Natural killer cell treated with Interleukin-12 subunit alpha and Interleukin-12 subunit beta and Interleukin-15 and Interleukin-18, amount 100 ng/mL, for 72 hours (primary cell): ENCODE measurements at places on chromosomes 1 and 21. TPM values are rescaled to one million over a fixed set of nuclear protein-coding genes. Genes with fewer than 3 reads are reported as not detected.

EFNA1 gene
- total RNA-seq: not detected

B4GALT2 gene
- total RNA-seq: 48.6 TPM

TTC34 gene
- total RNA-seq: 0.40 TPM

RBM11 gene
- not detected for total RNA-seq

COL18A1 gene
- 0.31 TPM for total RNA-seq

TAGLN2 gene
- 375 TPM for total RNA-seq

LEMD1 gene
- total RNA-seq: not detected

PTGER3 gene
- total RNA-seq: 158 TPM

INTS3 gene
- total RNA-seq: 42.1 TPM

NOTCH2NLA gene
- total RNA-seq: 45.2 TPM

UMODL1 gene
- not detected for total RNA-seq

LCE1B gene
- total RNA-seq: not detected

- peaks cover 11% of the 10 kb centered on the region for H3K27me3 ChIP-seq
- no peaks in the 10 kb centered on the region for H3K4me1 ChIP-seq
- no peak overlapping the region for H3K4me3 ChIP-seq
- H3K36me3 ChIP-seq: no peaks in the 10 kb centered on the region
- no peak overlapping the region for H3K27ac ChIP-seq
- no peak for DNase-seq
These were observed 12.4 kb downstream of the KCNA10 start for GRCh38 chr1:110506541-110506940.

DNA sequence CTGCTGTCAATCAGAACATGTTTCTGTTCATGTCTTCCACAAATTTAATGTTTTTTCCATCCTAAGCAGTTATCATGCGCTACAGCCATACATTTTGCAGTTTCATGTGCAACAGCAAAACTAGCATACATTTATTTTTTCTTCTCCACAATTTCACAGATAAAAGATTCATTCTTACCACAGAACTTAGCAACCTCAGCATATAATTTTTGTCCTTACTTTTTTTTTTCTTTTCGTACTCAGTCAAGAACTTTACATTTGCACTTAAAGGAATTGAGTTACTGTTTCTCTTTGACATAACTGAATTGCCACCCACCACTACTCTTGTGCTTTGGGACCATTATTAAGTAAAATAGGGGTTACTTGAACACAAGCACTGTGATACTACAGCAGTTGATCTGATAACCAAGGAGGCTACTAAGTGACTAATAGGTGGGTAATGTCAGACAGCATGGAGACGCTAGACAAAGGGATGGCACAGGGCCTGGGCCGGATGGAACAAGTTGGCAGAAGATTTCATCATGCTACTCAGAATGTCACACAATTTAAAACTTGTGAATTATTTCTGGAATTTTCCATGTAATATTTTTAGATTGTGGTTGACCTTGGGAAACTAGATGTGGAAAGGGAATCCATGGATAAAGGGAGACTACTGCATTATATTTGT lies 50.2 kb upstream of the LHX8 start:
- no peak overlapping the region for H3K4me3 ChIP-seq
- H3K27ac ChIP-seq: no peak overlapping the region
- H3K4me1 ChIP-seq: no peaks in the 10 kb centered on the region
- DNase-seq: no peak
- H3K27me3 ChIP-seq: no peaks in the 10 kb centered on the region

DNA sequence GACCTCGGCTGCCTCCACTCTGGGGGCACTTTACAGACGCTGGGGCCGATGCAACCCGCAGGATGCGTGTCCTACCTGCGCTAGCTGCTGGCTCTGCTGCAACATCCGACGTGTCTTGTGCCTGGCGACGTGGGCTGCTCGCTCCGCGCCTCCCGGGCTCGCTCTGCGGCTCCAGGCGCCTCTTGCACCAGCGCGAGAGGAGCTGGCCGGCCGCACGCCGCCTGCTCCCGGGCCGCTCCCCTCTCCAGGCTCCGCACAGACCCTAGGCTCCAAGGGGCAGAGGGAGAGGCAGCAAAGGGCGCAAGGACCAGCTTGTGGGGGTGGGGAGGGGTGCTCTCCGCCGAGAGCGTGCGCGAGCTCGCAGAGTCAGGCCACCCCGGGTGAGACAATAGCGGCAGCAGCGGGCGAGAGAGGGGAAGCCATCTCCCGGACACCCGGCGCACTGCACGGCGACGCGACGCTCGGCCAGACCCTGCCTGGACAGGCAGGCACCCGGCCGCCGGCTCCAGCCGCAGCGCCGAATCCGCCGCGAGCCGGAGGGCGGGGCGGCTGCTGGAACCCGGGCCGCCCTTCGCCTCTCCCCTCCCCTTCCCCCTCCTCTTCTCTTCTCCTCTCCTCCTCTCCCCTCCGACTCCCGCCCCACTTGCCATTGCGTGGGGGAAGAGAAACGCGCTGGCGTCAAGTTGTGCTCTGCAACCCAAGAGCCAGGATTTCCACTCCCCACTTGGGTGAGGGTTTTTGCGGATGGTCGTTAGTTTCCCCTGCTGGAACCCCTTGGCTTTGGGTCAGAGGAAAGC lies at the start of gene PIK3C2B:
TSS of gene PIK3C2B (minus strand) at position 525 of the 797 bp plus-strand sequence. CDS start 25,003 bp downstream, outside the sequence.
- H3K4me1 ChIP-seq: peaks cover 45% of the 10 kb centered on the region
- peak; percentile 84 for DNase-seq
- H3K27ac ChIP-seq: peak within 1 kb of the TSS; percentile 80

- H3K36me3 ChIP-seq: peaks cover 4% of the 10 kb centered on the region
- H3K27me3 ChIP-seq: peaks cover 4% of the 10 kb centered on the region
- no peak overlapping the region for H3K27ac ChIP-seq
- H3K4me3 ChIP-seq: no peak overlapping the region
These were observed 242.6 kb upstream of the C1orf105 start for GRCh38 chr1:172177849-172178248.

DNA sequence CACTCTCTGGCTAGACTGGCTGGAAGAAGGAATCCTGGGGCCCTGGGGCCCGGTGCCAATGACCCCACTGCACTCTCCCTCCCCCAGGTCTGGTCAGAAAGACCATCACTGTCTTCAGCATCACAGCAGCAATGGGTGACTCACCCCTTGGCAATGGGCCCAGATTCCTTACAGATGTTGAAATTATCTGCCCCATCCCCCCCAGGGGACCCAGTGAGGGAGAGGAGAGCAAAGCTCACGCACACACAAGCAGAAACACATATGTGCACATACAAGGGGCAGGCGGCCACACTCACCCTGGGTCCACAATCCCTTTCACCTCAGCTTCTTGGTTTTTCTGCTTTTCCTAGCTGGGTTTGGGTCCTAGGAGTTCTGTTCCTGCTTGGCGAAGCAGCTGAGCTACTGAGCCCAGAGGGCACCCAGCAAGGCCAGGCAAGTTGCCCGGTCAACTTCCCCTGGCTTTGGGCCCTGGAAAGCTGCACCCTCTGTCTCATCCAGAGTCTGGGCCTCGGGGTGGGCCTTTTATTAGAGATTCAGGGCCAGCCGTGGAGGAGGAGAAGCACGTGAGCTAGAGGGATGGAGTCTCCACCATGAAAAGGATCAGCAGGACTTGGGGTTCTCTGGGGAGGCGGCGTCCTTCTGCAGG lies 2.6 kb downstream of the COL16A1 start:
- H3K27me3 ChIP-seq: no peaks in the 10 kb centered on the region
- H3K4me1 ChIP-seq: peaks cover 64% of the 10 kb centered on the region
- no peaks in the 10 kb centered on the region for H3K36me3 ChIP-seq
- peak overlapping the region; percentile 48 for H3K27ac ChIP-seq
- no peak overlapping the region for H3K4me3 ChIP-seq
- DNase-seq: no peak

DNA sequence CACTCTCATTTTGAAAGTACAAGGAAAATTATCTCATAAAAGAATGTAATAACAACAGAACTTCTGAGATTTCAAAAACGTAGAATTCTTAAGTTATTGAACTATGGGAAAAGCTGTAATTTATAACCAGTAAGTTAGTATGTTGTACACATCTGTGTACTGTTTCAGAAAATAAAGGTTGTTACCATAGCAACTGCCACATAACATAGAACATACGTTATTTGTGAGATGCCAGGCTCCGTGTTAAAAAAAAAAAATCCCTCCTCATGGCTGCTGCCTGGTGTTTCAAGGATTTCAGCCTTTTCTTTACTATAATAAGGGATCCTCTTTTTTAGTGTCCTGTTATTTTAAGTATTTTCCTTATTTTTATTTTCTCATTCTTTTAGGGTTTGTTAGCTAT lies 79.5 kb downstream of the RWDD3 start:
- no peaks in the 10 kb centered on the region for H3K4me1 ChIP-seq
- no peak overlapping the region for H3K27ac ChIP-seq
- no peak overlapping the region for H3K4me3 ChIP-seq
- H3K36me3 ChIP-seq: no peaks in the 10 kb centered on the region
- no peaks in the 10 kb centered on the region for H3K27me3 ChIP-seq

- H3K4me3 ChIP-seq: no peak overlapping the region
- no peaks in the 10 kb centered on the region for H3K36me3 ChIP-seq
- no peak overlapping the region for H3K27ac ChIP-seq
- DNase-seq: no peak
- no peaks in the 10 kb centered on the region for H3K4me1 ChIP-seq
These were observed 20.2 kb upstream of the ROR1 start for GRCh38 chr1:63753591-63753990.

- peak overlapping the region; percentile 82 for H3K4me3 ChIP-seq
- H3K27me3 ChIP-seq: no peaks in the 10 kb centered on the region
- no peak for DNase-seq
- H3K36me3 ChIP-seq: no peaks in the 10 kb centered on the region
- peaks cover 16% of the 10 kb centered on the region for H3K4me1 ChIP-seq
- peak overlapping the region; percentile 94 for H3K27ac ChIP-seq
These were observed 956 bp downstream of the CPLANE2 start for GRCh38 chr1:16235944-16236510.

DNA sequence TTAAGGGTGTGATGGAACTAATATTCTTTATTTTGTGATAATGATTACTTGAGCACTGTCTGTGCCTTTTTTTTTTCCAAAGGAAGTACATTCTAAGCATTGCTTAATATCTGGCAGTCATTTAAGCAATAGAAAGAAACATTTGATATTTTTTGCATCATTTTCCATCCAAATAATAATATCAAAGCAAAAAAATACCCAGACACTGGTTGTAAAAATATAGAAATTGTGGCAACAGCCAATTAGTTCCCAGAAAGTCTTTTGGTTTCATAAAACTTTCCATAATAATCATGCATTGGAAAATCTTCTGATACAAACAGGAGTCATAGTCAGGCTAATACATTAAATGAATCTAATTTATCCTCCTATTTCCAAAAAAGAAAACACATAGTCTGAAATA lies 629.3 kb upstream of the ADAMTS5 start:
- no peaks in the 10 kb centered on the region for H3K4me1 ChIP-seq
- no peaks in the 10 kb centered on the region for H3K27me3 ChIP-seq
- no peak overlapping the region for H3K27ac ChIP-seq
- DNase-seq: no peak
- H3K36me3 ChIP-seq: peaks cover 5% of the 10 kb centered on the region

DNA sequence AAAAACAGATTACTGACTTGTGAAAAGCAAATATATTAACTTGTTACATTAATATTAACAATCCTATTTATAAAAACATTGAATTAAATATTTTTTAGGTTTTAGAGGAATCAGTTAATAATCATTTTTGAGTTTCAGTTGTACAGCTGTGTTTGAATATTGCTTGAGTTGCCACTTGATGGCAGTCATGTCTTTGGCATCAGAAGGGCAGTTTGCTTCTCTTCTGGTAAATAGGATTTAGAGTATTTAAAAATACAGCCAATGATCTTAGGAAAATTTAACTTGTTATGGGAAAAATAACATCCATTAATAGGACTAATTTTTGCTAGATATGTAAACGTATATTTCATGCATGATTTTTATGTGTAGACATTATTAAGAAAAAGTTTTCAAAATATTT lies 234.1 kb downstream of the NCAM2 start:
- no peaks in the 10 kb centered on the region for H3K27me3 ChIP-seq
- H3K36me3 ChIP-seq: no peaks in the 10 kb centered on the region
- no peak overlapping the region for H3K27ac ChIP-seq
- no peak overlapping the region for H3K4me3 ChIP-seq

DNA sequence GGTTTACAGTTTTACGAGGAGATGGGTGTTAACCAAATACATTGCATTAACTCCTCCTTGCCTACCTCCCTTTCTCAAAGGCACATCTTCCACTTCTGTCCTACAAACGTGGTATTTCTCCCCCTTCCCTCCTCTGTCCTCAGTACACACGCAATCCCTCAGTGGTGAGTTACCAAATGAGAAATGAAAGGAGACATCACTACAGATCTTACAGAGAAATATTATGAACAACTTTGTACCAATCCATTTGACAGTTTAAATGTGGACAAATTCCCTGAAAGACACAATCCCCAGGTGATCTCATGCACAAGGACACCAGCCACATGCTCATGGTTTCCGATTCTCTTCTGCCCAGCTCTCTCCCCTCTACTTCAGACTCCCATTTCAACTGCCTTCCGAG lies 6.4 kb downstream of the LACTBL1 start:
- H3K4me1 ChIP-seq: no peaks in the 10 kb centered on the region
- H3K4me3 ChIP-seq: no peak overlapping the region
- no peak overlapping the region for H3K27ac ChIP-seq
- H3K36me3 ChIP-seq: no peaks in the 10 kb centered on the region
- peaks cover 28% of the 10 kb centered on the region for H3K27me3 ChIP-seq

- no peak overlapping the region for H3K4me3 ChIP-seq
- H3K4me1 ChIP-seq: no peaks in the 10 kb centered on the region
- H3K27me3 ChIP-seq: peaks cover 6% of the 10 kb centered on the region
These were observed 648.1 kb downstream of the PLPP3 start for GRCh38 chr1:55931081-55931940.

- peaks cover 10% of the 10 kb centered on the region for H3K36me3 ChIP-seq
- peaks cover 22% of the 10 kb centered on the region for H3K27me3 ChIP-seq
- H3K4me1 ChIP-seq: peaks cover 2% of the 10 kb centered on the region
These were observed 71.1 kb upstream of the ERRFI1 start for GRCh38 chr1:8097077-8097799.

DNA sequence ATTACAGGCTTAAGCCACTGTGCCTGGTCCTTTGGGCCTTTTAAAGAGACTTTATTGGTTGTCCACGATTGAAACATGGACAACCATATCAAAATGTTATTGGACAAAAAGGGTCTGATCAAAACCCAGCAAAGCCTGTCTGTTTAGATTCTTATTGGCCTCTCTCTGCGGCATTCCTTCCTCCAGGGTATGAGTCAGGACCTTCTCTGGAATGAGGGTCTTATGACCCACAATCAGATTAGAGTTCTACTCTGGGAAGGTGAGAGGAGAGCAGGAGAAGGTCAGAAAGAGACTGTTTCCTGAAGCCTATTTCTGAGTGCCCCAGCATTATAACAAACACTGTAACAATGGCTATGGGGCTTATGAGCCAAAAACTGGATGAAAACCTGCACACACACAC lies 7.9 kb downstream of the LURAP1 start:
- H3K36me3 ChIP-seq: no peaks in the 10 kb centered on the region
- no peaks in the 10 kb centered on the region for H3K4me1 ChIP-seq
- no peak for DNase-seq
- H3K4me3 ChIP-seq: no peak overlapping the region

DNA sequence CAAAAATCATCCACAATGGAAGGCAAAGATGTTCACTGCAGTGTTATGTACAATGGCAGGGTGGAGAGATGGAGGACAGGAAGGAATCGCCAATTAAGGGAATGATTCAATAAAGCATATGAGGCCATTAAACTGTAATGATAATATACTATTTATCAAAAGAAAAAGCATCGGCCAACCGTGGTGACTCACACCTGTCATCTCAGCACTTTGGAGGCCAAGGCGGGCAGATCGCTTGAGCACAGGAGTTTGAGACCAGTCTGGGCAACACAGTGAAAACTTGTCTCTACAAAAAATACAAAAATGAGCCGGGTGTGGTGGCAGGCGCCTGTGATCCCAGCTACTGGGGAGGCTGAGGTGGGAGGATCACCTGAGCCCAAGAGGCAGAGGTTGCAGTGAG lies 89.1 kb downstream of the SSBP3 start:
- no peak overlapping the region for H3K4me3 ChIP-seq
- H3K36me3 ChIP-seq: no peaks in the 10 kb centered on the region
- H3K4me1 ChIP-seq: peaks cover 39% of the 10 kb centered on the region
